ENCODE measurements at places on chromosomes 12 and 14. TPM values are rescaled to one million over a fixed set of nuclear protein-coding genes. Genes with fewer than 3 reads are reported as not detected.

PIANP gene
- 0.59 TPM for polyA plus RNA-seq

ATP2A2 gene
- polyA plus RNA-seq: 145 TPM

TMEM120B gene
- 7.3 TPM for polyA plus RNA-seq

- no peak for DNase-seq
These were observed 64.0 kb downstream of the NUMB start for GRCh38 chr14:73394317-73394716.

GLT8D2 gene
- polyA plus RNA-seq: 90.2 TPM

- DNase-seq: no peak
These were observed 19.3 kb downstream of the NT5DC3 start for GRCh38 chr12:103821773-103822172.

GRCh38 chr14:36339816-36340215 lies 19.4 kb upstream of the MBIP start:
- DNase-seq: no peak

DNA sequence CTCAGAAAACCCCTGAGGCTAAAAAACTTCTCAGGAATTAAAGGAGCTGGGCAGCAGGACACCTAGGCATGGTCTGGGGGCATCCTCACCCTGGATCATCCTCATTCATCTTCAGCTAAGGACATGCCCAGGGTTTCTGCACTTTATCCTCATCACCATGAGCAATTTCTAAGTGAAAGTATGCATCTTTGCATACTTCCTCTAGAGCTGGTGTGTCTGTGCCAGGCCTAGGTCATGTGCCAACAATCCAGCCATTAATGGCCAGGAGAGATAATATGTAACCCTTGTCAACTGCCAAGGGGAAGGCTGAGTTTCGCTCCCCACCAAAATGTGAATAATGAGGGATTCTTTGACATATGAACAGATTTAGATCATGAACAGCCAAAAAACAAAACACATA lies 160.5 kb downstream of the KITLG start:
- DNase-seq: no peak

GRCh38 chr14:32720927-32721326 lies 217.8 kb upstream of the NPAS3 start:
- DNase-seq: no peak

- no peak for DNase-seq
These were observed 30.5 kb downstream of the YLPM1 start for GRCh38 chr14:74793506-74794155.

DNA sequence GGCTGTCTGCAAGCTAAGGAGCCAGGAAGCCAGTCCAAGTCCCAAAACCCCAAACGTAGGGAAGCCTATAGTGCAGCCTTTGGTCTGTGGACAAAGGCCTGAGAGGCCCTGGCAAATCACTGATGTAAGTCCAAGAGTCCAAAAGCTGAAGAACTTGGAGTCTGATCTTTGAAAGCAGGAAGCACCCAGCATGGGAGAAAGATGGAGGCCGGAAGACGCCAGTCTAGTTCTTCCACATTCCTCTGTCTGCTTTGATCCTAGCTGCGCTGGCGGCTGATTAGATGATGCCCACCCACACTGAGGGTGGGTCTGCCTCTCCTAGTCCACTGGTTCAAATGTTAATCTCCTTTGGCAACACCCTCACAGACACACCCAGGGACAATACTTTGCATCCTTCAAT lies 58.5 kb downstream of the CAPS2 start:
- DNase-seq: no peak

DNA sequence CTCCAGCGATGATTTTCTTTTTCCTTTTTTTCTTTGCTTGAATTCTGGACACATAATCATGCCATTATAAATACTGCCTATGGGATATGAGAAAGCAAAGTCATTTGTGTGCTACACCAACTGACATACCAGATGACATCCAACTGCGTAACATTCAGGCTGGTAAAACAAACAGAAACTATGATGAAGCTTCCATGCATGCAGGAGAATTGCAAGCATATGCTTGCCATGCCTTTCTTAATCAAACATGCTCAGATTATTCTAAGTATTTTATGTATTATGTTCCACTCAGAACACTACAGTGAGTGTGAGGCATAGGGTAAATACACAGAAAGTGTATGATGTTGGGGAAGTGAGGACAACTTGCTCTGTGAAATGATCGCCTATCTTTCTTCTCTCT lies 97.4 kb downstream of the C12orf50 start:
- no peak for DNase-seq
